NCI-H187 (cell line): ENCODE measurements at places on chromosomes 2 and 18.

- DNase-seq: no peak
Measured at GRCh38 chr2:205637320-205637602, 45.0 kb upstream of the NRP2 start.

- DNase-seq: no peak
Measured at GRCh38 chr18:75160364-75160763, 48.6 kb downstream of the PTGR3 start.

DNA sequence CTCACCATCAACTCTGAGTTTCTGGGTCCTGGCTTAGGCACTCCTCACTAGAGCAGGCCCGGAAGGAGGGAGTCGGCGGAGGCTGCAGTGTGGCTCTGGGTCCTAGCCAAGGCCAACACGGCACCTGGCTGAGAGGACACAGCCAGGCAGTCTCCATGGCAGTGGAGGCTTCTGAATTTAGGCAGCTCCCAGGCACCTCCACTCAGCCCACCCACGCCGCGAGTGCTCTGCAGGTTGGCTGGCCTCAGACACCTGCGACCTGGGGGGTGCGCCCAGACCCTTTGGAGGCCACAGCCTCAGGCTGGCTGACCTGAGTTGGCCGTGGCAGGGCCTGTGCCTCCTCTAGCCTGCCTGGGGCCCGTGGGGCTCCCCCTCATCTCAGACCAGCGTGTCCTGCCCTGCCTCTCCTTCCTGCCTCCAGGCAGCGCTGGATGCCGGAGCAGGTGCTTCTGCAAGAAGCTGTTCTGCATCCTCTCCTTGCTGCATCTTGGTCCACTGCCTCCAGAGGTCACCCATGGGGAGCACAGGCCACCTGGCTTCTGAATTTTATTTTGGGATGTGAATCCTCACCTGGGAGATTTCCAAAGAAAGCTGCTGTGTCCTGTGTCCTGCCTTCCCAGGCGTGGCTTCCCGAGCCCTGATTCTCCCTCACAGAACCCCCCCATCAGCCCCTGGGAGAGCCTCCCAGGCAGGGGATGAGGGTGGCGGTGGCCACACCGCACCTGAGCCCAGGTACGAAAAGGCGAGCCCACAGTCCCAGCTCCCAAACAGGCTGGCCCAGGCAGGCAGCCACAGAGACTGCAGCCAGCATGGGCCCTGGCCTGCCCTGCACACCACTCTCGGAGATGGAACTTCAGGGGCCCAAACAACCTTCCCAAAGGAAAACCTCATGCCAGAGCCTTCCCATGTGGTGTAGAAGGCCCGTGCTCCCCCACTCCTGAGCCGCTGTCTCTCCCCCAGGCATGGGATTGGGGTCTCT lies 23.4 kb downstream of the AQP12A start:
- no peak for DNase-seq

DNA sequence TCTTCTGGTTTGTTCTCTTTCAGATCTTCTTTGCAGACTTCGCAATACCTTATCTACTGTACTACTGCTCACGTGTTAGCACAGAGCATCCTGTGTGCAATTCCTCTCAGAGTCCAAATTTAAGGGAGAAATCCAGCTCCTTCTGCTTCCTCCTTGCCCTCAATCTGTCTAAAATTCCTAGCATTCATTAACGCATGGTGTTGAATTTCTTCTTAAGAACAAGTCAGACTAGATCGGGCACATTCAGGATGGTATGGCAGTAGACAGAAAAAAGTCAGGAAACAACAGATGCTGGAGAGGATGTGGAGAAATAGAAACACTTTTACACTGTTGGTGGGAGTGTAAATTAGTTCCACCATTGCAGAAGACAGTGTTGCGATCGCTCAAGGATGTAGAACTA lies 206.1 kb upstream of the CDH7 start:
- no peak for DNase-seq

GRCh38 chr2:6800553-6800952 lies 65.2 kb downstream of the CMPK2 start:
- no peak for DNase-seq

- no peak for DNase-seq
Measured at GRCh38 chr2:41913311-41913710, 134.5 kb upstream of the PKDCC start.

GRCh38 chr18:48345596-48345995 lies 63.6 kb downstream of the ZBTB7C start:
- no peak for DNase-seq

GRCh38 chr18:21327101-21327500 lies 85.1 kb downstream of the GREB1L start:
- DNase-seq: no peak

DNA sequence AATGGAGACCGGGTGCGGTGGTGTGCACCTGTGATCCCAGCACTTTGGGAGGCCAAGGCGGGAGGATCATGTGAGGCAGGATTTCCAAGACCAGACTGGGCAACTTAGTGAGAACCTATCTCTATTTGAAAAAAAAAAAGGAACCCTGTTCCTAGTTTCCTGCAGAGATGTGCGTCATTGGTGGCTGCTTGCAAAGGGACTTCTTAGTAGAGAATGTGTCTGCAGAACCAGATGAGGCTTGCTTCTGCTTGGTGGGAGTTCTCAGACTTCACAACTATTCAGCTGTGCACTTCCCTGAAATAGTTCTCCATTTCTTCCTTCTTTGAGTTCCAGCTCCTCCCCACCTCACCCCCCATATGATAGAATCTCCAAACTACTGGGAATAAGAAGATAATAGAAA lies 22.3 kb downstream of the ZCCHC2 start:
- no peak for DNase-seq

DNA sequence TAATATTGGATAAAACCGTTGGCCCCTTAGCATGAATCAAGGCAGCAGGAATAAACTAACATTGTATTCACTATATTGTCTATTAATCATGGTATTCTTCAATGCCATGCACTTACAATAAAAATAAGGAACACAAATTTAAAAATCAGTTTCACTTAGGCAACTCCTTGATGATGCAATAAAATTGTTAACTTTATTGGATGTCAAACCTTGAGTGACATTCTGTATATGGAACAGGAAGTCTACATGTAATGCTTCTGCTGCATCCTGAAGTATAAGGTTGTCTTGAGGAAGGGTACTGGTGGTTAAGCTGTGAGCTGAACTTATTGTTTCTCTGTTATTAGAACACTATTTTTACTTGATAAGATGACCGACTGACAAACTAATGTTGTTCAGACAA lies 605.5 kb downstream of the SATB2 start:
- DNase-seq: no peak

DNA sequence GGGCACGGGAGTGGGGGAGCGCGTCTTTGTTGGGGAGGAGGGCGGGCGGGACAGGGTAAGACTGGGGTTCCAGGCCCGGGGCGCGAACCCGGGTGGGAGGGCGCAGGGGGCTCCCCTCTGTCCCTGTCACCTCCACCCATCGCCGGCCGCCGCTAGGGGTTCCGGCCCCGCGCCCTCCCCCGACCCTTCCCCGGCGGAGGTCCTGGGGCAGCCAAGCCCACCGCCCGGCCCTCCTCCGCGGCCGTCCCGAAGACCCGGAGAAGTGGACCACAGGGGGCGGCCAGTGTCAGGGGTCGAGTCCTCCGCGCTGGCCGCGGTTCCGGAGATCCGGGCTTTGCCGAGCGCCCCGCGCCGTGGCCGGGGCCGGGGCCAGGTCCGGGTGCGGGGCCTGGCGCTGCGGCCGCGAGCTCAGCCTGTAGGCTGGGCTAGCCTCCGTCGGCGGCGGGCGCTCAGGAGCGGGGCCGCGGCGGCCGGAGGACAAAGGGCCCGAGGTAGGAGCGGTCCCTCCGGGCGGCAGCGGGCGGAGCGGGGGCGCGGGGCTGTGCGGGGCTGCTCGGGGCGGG lies 16.6 kb upstream of the E2F6 start:
- DNase-seq: no peak

- no peak for DNase-seq
Measured at GRCh38 chr2:211534632-211535031, 978.2 kb downstream of the CPS1 start.

GRCh38 chr2:39530411-39530866 lies 93.4 kb upstream of the MAP4K3 start:
- no peak for DNase-seq

DNA sequence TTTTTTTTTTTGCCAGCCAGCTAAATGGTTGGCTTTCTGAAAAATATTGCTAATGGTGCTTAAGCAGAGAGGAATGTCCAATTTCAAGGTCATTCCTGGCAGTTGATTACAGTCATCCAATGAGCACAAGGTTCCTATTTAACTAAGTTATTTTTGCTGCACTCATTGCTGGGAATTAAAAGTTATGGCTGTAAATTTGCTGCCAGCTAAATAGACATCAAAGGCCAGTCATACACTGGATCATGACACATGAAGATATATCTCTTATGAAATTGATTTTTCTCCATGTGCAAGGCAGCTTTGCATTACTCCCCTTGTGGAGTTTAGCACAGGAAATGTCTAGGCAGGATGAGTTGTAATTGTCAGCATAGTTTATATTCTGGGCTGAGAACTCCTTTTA lies 1898.4 kb upstream of the CELF4 start:
- DNase-seq: no peak

DNA sequence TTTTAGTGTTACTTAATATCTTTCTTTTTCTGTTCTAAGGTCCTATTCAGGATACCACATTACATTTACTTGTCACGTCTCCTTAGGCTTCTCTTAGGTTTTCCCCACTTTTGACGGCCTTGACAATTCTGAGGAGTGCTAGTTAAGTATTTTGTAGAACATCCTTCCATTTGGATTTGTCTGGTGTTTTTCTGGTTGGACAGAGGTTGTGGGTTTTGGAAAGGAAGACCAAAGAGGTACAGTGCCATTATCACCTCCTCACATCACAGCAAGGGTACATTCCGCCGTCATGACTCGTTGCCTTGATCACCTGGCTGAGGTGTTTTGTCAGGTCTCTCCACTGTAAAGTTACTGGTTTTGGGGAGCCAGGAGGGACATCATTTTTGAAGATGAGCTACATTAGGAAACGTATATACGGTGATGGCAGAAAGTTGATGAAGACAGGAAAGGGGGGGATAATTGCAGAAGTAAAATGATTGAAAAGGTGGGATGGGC lies 88.4 kb upstream of the TMEM247 start:
- no peak for DNase-seq

DNA sequence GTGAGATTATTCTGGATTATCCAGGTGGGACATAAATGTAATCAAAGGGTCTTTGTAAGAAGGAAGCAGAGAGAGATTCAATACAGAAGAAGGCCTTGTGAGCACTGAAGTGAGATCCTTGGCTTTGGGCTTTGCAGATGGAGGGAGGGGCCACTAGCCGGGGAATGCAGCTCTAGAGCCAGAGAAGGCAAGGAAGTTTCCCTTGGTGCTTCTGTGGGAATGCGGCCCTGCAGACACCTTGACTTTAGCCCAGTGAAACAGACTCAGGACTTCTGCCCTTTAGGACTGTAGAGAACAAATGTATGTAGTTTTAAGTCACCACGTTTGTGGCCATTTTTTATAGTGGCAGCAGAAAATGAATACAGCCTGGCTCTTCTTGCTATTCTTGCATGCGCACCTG lies 8.1 kb downstream of the NEU2 start:
- DNase-seq: no peak

- DNase-seq: no peak
Measured at GRCh38 chr18:12645751-12646203, 12.1 kb downstream of the SPIRE1 start.

DNA sequence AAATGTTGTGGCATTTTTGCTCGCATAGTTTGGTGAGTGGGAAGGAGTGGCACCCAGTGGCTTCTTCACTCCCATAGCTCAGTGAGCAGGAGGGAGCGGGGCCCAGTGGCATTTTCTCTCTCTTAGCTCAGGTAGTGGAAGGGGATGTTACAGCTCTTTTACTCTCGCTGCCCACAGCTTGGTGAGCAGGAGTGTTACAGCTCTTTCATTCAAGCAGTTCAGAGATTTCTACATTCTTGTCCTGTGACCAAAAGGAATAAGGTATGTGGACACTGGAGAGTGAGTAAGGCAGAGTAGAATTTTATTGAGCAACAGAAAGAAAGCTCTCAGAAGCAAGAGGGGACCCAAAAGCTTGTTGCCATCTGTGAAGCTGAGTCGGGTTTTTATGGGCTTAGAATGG lies 192.4 kb downstream of the SPAG16 start:
- DNase-seq: no peak

DNA sequence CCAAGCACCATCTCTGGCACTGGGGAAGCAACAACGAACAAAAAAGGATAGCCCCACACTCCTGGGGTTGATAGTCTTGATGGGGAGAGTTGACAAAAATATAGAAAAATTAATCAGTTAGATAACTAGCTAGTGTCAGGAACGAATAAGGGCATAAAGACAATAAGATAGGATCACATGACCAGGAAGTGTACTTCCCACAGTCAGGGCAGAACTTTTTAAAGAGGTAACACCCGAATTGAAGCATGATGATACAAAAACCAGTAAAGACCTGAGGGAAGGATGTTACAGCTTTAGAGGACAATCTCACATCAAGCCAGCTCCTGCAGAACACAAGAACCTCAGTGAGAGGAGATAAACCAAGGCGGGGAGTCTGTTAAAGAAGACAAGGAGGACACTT lies 295.4 kb upstream of the CRIM1 start:
- DNase-seq: no peak

DNA sequence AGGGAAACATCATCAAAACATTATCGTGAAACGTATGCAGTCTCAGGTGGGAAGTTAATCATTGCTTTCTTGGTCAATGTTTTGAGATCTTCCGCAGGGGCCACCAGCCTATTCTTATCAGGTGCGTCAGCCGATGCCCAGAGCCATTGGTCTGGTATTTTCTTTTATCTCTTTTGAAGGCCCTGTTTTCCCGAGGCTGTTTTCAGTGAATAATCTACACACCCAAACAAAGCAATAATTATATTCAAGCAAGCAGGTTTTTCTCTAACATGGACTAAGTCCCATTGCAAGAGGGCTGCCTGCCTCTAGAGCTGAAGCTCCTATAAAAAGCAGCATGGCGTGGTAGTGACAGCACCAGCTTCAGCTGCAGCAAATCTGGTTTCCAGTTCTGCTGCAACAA lies 430.0 kb upstream of the ID2 start:
- DNase-seq: no peak

- no peak for DNase-seq
Measured at GRCh38 chr2:200219309-200220113, 87.0 kb upstream of the SPATS2L start.

- DNase-seq: no peak
Measured at GRCh38 chr2:30223413-30223874, 7.9 kb upstream of the LBH start.

- DNase-seq: no peak
Measured at GRCh38 chr2:197088694-197089093, 162.2 kb upstream of the PGAP1 start.

DNA sequence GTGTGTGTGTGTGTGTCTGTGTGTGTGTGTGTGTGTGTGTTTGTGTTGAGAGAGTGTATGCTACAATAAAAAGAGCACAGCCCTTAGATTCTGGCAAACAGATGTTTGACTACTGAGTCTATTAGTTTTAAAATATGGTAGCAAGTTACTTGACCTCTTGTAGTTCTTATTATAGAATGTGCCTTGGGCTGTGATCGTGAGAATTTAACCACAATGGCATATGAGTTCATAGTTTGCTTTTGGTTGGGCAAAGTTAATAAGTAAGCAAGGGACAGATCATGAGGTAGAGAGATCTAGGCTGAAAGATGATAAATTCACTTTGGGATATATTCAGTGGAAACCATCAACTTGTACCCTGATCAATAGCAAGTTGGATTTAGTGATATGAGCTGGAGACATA lies 334.3 kb upstream of the VWC2L start:
- DNase-seq: no peak

GRCh38 chr2:155961641-155962040 lies 370.9 kb downstream of the NR4A2 start:
- no peak for DNase-seq

- no peak for DNase-seq
Measured at GRCh38 chr18:45448871-45449270, 166.4 kb upstream of the SLC14A2 start.

- no peak for DNase-seq
Measured at GRCh38 chr2:6506859-6507258, 358.8 kb downstream of the CMPK2 start.
